GM13976 (cell line): ENCODE measurements at places on chromosomes 16 and 17.

DNA sequence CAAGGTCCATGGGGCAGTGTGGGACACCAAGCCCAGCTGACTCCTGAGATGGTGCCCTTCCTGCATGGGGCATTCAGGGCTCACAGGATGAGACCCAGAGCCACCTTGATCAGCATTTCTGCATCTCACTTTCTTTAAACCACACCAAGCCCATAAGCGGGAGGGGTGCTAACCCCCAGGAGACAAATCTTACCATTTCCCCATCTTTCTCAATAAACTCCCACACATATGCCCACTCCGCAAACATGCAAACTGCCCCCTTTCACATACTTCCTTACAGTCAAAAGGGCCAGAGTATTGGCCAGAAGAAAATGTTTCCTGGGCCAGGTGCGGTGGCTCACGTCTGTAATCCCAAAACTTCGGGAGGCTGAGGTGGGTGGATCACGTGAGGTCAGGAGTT lies 3.7 kb upstream of the SLC39A11 start:
- no peak for DNase-seq

- no peak for DNase-seq
Measured at GRCh38 chr16:58543685-58544084, 28.4 kb downstream of the SETD6 start.

- no peak for DNase-seq
Measured at GRCh38 chr17:7703584-7704479, 1.2 kb upstream of the EFNB3 start.

DNA sequence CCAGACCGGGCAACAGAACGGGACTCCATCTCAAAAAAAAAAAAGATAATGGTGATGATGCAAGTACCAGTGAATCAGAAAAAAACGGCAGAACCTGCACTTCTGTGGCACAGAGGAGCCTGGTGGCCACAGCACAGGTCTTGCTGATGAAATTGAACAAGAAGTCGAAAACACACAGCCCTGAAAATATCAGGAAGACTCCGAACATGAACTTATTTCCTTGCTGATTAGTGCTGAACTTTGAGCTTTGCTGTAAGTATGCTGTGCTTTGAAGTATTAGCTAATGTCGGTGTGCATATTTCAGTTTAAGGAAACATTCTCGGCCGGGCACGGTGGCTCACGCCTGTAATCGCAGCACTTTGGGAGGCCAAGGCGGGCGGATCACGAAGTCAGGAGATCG lies 10.9 kb upstream of the MYO15B start:
- DNase-seq = no peak

DNA sequence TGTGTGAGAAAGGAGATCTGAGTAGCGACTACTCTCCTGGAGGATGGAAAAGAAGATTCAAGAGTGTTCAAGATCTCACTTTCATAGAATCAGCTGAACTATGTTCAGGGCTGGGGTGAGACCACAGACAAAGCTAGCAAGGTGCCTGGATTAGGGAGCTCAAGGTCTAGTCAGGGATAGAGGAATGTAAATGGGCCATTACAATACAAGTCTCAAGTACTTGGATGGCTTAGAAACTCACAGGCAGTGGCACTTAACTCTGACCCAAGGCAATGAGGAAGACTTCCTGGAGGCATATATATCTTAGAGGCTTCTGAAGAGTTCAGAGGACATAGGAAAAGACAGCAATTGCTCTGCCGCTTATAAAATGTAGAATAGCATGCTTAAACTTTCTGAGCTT lies 184.9 kb upstream of the CDH11 start:
- DNase-seq = no peak

DNA sequence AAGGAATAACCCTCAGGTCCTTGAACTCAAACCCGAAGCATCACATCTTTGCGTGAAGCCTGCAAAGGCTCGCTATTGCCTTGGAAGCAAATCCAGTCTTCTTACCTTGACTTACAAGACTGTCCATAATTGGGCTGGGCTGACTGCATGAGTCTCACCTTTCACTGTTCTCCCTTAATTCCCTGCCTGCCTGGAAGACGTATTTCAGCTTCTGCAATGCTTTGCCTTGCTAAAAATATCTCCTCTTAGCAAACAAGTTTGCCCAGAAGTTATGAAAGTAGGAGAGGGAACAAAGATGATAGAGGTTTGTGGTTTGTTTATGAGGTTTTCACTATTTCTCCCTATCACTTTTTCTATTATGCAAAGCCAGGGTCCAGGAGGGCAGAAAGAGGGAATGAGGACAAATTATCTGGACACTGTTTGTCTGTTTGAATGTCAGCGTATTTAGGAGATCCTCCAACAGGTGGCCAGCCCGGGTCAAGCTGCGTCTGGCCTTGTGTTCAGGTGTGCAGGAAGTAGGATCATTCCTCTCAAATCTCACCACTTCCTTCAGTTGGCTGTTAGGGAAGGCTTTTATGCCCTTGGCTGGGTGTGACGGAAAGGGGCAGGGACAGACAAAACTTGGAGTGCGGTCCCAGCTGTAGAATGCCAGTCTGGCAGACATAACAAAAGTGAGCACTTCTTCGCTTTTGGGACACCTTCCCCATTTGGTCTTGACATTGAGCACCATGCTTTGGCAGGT lies 488.9 kb downstream of the CDH13 start:
- no peak for DNase-seq

DNA sequence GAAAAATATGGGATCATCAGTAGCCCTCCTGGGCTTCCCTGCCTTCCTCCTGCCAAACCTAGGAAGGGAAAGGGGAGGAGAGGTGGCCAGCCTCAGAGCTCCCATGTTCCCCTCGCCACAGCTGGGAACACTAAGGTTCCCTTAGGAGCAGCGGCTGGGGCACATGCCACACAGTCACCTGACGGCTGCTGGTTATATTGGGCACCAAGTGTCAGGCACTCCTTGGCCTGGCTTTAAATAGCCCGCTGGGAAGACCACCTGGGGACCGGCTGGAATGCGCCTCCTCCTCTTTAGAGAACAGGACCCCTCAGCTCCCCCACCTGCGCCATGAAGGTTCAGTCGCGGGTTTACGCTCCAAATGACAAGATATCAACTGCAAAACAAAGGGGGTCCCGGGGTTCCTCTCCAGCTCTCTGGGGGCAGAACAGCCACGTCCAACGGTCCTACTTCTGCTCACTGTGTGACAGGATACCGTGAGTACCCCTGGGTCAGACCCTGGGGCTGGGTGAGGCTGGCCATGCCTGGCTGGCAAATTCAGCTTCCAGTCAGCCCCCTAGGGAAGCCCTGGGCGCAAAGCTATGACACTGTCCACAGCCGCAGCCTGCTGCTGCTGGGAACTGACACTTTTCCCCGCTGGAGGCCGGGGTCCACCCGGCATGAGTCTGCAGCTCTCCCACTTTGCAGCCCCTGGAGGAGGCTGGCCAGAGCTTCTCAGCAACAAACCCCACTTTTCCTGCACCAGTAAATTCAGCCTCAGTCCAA lies 3.3 kb downstream of the SMIM5 start:
- no peak for DNase-seq

GRCh38 chr17:31489295-31490018 lies 98.0 kb downstream of the RAB11FIP4 start:
- no peak for DNase-seq

DNA sequence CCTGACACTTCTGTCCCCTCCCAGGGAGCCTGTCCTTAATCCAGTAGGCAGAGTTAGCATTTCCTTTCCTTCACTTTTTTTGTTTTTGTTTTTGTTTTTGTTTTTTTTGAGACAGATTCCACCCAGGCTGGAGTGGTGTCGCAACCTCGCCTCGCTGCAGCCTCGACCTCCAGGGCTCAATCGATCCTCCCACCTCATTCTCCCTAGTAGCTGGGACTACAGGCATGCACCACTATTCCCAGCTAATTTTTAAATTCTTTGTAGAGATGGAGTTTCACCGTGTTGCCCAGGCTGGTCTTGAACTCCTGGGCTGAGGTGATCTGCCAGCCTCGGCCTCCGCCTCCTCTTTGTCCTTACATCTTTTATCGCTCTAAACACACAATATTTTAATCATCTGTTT lies 4.0 kb downstream of the NHERF1 start:
- DNase-seq = no peak

- DNase-seq = no peak
Measured at GRCh38 chr17:72764632-72765041, 327.9 kb downstream of the SLC39A11 start.
